ENCODE measurements at places on chromosomes 12 and 14.

GRCh38 chr12:42689699-42690098 lies 100.2 kb upstream of the PRICKLE1 start:
- no peak for DNase-seq

DNA sequence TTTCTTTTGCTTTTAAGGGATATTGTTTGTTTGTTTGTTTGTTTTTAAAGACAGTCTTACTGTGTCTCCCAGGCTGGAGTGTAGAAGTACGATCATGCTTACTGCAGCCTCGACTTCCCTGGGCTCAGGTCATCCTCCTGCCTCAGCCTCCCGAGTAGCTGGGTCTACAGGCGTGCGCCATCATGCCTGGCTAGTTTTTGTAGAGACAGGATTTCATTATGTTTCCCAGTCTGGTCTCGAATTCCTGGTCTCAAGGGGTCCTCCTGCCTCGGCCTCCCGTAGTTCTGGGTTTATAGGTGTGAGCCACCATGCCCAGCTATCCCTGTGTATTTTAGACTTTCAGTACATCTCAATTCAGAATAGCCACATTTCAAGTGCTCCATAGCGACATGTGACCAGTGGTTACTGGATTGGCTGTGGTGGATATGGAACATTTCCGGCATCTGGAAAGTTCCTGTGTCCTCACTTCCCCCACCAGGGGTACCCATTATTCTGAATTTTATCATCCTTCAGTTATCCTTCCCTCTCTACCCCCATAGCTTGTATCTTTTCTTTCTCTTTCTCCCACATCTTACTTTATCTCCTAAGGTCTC lies 61.1 kb downstream of the HRK start:
- no peak for DNase-seq

DNA sequence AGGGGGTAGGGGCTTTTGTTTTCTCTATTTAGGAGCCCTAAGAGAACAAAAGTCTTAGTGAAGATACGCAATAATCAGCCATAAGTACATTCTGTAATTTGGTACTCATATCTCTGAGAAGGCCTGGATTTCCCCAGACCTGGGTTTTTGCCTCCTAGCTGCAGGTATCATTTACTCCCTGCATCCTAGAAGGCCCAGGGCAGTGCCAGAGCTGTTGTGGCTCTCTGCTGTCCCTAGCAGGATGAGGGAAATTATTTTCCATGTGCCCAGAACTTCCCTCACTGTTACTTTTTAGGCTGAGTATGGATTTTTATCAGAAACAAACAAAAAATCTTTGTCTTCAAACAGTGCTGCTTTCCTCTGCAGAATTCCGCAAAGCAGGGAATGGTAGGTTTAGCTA lies 192.5 kb upstream of the SYT1 start:
- DNase-seq, result no peak

GRCh38 chr14:64000749-64001148 lies 147.9 kb downstream of the SYNE2 start:
- DNase-seq, result no peak

DNA sequence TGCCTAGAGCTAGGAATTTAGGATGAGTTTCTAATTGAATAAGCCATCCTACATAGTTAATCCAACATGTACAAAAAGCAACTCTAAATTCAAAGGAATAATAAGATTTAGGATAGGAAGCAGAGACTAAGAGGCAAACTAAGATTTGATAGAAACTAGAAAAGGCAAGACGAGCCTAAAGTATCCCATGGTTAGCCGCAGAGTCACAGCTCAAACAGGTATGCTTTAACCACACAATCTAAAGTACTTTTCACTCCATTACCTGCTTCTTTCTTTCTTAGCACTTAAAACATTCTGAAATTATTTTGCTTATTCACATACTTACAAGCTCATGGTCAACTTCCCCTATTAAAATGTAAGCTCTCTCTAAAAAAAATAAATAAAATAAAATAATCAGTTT lies 51.8 kb downstream of the OTOGL start:
- no peak for DNase-seq

DNA sequence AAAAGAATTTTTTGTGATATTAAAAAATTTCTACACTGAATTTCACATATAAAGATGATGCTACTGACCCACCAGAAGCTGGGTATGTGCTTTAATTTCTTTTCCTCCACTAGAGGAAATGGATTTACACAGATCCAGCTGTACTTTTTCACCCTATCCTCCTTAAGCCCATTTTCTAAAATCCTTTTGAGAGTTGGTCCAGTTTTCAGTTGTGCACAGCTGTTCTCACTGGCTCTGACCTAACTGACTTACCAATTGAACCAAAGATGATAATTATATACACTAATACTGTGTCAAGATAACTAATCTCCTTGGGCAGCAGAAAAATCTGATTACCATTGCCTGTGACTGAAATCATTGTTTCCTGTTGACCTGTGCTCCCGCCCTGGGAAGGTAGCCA lies 108.5 kb downstream of the ZFC3H1 start:
- DNase-seq, result no peak

DNA sequence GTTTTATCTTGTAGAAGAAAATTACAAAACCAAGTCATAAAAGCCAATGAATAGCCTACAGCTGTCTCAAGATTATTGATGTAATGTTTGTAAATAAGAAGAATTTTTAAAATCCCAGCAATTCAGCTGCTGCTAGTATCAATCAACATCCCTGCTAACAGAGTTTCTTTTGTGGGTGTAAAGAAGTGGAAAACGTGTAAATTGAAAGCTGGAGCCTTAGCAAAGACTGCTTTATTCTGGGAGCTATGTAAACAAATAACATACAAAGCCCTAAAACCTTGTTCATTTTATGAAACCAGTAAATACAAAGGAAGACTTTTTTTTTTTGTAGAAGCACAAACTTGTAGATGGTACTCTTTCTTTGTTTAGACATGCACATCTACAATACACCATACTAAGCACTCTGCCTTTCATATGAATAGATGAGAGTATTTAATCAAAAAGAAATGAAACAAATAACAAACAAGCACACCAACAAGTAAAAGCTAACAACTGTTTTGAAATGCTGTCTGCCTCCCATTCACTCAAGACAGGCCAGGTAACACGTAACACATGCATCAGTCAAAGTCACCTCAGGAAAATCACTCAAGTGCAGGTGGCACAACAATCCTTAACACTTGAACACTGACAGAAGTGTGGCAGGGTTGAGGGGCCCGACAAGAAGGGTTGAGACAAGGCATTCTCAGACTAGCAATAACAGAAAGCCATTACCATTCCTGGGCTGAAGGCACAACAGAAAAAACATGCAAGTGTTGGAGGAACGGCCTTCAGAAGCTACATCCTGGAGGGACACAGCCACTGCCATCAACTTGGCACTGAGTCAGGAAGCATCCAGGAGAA lies 1364.0 kb upstream of the SEL1L start:
- DNase-seq, result no peak

GRCh38 chr12:124637581-124637981 lies 70.2 kb upstream of the NCOR2 start:
- DNase-seq, result no peak

- peak; percentile 41 for DNase-seq
Measured at GRCh38 chr14:89276424-89276975, 140.5 kb downstream of the FOXN3 start.

GRCh38 chr12:111164833-111165525 lies 203.9 kb downstream of the PHETA1 start:
- DNase-seq, result no peak

DNA sequence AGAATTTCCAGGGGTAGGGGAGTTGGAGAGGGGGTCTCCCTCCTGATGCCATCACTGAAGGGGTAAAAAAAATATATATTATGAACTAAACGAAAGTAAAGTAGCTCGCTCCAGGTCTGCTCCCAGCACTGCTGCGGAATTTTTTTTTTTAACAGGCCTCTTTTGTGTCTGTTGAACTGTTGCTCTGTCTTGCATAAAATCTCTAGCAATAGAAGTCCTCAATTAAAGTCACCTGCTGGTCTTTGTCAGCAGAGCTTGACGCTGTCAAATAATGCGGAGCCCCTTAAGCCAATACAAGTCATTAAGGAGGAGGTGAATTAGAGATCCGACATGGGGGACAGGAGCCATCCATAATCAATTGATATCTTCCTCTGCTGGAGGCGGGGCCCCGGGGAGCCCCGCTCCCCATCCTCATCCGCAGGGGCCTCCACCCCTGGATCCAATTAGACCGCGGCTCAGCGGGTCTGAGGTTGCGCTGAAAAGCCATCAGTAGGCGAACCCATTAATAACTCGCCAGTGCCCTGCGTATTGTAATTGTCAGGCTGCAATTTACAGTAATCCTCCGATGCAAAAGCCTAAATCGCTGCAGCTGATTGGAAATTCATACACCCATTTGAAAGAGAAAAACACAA lies 85.6 kb downstream of the DICER1 start:
- no peak for DNase-seq

Measured in activated B cell treated with CpG ODN at 0.5 μM for 24 hours (primary cell).